ENCODE measurements at places on chromosomes 16 and 17. TPM values are rescaled to one million over a fixed set of nuclear protein-coding genes. Genes with fewer than 3 reads are reported as not detected.

DNA sequence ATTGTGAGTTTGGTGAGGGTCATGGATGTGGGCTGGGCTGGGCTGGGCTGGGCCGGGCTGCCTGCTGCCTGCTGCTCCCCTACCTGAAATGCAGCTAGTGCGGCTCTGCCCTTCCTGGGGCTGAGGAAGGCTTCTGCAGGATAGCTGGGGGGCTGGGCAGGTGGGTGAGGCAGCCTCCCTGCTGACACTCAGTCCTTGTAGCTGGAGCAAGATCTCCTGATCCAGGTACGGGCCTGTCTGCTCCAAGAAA lies 4.7 kb downstream of the RPL13 start:
- DNase-seq: no peak

The HOXB3 gene
- 41.9 TPM for total RNA-seq

GRCh38 chr16:48408688-48409087 lies 23.5 kb upstream of the SIAH1 start:
- DNase-seq: peak; percentile 56

The C17orf100 gene
- 3.2 TPM for total RNA-seq

DNA sequence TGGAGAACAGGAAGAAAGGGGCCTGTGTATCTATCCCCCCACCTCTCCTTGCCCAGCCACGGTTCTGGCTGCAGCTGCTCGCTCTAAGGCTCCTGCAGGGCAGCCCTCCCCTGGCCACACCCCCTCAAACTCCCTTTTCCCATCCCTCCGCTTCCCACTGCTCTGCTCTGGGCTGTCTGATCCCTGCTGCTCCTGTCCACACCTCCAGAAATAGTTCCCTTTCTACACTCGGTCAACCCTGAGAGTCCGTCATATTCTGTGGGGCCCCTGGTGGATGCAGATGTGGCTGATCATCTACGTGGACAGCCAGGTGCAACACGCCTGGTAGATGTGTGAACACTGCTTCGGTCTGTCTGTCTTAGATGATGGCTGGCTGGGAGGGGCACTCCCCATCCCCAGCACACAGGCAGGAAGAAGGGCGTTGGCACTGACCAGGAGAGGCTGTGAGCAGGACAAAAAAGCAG lies 19.3 kb upstream of the KRT19 start:
- DNase-seq: peak; percentile 54
